Stimulated activated CD4-positive, alpha-beta T cell treated with anti-CD3 and anti-CD28 coated beads, Interleukin-4, amount 100 ng/mL, for 24 hours (primary cell): ENCODE measurements at places on chromosomes 1 and 21.

DNA sequence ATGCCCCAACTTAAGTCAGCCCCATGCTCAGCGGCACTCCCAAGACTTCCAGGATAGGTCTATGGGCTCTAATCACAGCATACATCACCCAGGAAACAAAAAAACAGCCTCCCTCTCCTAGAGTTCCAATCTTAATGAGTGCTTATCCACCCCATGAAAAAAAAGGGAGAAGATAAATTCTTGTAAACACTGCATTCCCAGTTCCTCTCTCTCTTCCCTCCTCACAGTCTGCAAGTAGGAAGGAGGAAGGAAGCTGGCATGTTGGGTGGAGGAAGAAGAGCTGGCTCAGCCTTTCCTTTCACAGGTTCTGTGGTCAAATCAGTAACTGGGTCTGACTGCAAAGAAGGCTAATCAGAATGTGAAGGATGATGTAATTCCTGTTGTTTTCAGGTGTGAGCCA lies 69.9 kb upstream of the ZC3H11B start:
- DNase-seq = no peak

DNA sequence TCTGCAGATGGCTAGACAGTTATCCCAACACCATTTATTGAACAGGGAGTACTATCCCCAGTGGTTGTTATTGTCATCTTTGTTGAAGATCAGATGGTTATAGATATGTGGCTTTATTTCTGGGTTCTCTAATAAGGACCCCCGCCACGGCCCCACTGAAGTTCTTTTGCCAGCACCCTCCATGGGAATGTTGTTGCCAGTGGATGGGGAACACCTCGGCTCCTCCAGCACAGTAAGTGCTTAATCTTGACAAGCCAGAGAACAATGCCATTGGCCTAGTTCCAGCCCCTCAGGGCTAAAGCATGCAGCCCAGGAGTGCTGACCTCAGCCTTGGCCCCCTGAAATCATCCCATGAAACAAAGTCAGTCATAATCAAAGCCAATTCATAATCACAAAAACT lies 337.6 kb downstream of the AGBL4 start:
- DNase-seq = no peak

DNA sequence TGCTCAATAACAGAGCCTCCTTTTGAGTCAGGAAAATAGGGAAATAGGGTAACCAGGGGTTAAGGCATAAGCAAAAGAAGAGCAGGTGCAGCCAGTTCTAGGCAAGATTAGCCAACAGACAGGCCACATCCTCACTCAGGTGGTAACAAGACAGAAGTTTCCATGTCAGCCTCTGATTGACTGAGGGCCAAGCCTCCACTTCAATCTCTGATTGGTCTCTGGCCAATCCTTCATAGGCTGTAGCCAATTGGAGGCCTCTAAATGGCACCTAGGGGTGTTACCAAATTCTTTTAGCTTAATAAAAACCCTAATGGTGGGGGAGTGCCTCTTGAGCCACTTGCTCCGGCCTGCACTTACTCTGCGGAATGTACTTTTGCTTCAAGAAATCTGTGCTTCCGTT lies 37.2 kb downstream of the LACTBL1 start:
- DNase-seq = no peak

DNA sequence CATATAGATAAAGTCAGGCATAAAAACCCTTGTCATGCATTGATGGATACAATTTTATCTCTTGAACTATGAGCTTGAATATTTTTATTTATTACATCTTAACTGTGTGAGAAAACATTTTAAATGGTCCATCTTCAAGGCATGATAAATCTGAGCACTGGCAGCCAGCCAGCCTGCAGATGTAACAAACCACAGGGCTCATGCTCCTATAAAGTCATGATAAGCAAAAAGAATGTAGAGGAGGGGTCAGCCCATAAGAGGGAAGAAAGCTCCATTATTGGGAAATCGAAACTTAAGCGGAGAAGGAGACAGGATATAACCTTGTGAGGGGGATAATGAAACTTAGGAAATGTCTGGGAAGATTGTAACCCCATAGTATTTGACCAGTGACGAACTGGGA lies 839.0 kb downstream of the LRRIQ3 start:
- no peak for DNase-seq

DNA sequence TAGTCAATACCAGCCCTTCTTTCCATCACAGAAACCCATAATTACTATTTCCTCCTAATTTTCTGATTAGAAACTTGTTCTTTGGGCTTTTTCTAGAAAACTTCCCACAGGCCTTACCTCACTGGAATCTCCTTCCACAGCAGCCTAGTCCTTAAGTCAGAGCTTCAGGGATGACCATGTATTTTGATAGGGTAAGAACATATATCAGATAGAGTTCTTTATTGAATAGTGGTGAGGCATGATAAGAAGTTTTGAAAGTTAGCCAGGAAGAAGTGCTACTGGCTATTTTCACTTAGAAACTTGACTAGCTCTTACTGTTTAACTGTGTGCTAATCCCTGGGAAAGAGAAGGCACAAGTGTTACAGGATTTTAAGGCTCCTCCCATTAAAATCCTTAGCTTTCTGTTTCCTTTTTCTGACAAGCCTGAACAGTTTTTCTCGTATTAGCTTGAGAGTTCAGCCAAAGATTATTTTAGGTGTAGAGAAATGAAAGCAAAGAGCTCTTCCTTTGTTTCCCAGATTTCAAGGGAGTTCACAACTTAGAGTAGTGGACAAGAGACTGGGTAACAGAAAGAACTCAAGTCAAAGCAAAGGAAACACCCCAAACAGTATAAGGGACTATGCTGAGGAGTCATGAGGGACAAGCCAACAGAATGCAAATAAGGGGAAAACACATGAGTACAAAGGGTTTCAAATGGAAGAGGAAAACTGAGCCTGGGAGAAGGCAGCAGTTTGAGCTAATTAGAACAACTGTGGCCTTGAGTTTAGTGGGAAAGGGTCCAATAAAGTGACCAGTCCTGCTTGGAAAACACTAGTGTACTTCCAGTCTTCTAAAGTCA lies 37.2 kb upstream of the AIM2 start:
- DNase-seq = no peak

DNA sequence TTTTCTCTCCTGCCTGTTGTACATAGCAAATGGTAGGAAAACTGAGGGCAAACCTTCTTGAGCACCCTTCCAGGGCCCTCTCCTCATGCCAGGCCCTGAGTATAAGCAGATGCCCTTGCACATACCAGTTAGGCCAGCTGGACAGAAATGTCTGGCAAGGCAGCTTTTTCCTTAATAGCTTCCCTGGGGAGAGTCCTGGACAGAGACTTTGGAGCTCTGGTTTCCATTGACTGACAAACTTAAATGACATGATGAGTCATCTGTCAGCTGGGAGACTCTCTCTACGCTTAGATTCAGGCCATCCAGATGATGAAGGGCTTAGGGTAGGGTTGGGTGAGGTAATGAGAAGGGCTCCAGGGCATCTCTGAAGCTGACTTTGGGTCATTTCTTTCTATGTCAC lies 317.5 kb downstream of the ASTN1 start:
- DNase-seq = no peak

DNA sequence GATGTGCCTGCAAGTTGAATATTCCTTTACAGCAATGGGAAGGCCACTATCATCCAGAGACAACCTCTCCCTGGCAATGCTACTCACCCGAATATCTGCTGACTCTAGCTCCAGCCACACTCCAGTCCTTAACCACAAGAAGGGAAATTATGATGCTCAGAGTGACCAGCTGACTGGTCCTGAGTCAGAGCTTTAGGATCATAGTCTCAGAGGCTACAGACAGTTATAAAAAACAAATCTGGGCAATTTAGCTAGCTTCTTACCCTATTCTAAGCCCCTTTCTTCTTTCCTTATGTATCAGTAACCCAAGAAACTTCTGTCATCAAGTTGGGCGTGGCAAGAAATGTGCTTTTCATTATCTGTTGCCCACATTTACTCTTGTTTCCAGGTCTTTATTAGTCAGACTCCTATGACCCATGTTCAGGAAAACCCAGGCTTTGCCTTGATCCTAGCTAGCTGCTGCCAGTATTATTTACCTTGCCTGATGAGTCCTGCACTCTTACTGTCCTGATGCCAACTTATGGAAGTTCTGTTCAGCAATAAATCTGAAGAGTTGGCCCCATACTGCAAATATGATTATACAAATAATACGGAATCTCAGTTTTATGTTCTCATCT lies 207.0 kb downstream of the TTLL7 start:
- no peak for DNase-seq

- no peak for DNase-seq
Measured at GRCh38 chr1:96510911-96511310, 210.7 kb upstream of the PTBP2 start.

GRCh38 chr1:71621785-71622184 lies 541.0 kb upstream of the ZRANB2 start:
- no peak for DNase-seq

- no peak for DNase-seq
Measured at GRCh38 chr21:35925497-35925896, 134.8 kb downstream of the SETD4 start.

DNA sequence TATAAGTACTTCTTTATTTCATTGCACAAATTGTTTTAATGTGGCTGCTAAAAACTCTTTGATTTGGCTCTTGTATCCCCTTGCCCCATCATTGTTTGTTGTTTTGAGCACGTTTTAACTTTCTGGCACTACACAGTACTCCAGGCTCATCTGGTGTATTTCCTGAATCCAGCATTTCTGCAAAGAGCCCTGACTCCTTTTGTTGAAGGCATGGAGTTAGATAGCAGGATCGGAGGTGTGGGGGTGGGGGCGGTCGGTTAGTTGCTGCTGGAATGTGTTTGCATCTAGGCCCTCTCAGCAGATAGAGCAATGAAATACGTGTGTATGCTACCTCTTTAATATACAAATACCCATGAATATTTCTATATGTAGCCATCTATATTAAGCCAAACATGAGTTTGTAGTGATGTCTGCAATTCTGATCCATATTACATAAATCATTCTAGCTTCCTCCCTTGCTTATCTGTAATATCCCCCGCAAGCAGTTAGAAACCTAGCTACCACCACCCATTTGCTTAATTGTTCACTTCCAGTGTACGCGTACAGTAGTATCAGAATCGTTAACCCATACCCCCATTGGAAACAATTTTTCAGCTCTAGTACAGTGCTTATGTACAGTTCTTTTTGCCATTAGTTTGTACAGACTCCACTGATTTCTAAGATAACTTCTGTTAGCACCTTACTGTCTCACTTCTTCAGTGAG lies 106.0 kb downstream of the NOS1AP start:
- DNase-seq = no peak

DNA sequence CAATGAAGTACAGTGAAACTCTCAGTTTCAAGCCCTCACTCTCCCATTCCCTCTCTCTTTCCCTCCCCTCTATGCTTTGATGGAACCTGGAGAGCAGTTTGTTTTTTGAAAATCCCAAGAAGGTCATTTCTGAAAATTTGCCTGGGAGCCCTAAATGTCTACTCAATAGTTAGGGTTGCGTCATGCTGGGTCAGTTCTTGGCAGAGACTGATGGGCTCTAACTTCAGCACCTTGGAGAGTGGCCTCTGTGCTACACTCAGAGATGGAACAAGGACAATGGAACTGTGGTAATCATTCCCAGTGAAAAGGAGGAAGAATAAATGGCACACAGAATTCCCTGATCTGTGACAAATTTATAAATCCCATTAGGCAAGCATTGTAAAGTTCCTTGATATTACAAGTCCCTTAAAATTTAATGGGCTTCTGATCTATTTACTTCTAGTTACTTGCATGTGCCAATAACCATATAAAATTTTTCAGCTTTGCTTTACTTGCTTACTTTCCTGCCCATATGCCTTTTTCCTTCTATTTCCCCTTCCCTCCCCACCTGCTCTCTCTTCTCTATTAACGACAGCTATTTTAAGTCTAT lies 182.9 kb upstream of the KCND3 start:
- DNase-seq = peak; percentile 5

DNA sequence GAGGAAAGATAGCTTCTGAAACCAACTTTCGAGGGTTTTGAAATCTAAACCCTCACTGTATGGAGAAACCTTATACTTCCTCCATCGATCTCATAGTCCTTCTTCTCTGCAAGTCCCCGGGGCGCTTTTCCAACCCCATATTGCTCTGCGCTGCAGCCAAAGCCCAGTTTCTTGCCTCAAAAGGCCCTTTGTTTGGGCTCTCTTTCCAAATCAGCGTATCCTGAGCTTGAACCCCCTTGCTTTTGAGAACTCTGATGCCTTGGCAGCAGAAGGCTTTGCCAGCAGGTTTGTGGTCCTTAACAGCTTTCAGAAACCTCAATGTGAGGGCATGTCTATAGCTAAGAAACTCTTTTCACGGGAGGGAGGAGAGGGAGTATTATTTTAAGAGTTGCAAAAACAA lies 21.6 kb downstream of the PLPP3 start:
- no peak for DNase-seq

GRCh38 chr1:47482786-47483185 lies 44.9 kb downstream of the FOXD2 start:
- DNase-seq = no peak

DNA sequence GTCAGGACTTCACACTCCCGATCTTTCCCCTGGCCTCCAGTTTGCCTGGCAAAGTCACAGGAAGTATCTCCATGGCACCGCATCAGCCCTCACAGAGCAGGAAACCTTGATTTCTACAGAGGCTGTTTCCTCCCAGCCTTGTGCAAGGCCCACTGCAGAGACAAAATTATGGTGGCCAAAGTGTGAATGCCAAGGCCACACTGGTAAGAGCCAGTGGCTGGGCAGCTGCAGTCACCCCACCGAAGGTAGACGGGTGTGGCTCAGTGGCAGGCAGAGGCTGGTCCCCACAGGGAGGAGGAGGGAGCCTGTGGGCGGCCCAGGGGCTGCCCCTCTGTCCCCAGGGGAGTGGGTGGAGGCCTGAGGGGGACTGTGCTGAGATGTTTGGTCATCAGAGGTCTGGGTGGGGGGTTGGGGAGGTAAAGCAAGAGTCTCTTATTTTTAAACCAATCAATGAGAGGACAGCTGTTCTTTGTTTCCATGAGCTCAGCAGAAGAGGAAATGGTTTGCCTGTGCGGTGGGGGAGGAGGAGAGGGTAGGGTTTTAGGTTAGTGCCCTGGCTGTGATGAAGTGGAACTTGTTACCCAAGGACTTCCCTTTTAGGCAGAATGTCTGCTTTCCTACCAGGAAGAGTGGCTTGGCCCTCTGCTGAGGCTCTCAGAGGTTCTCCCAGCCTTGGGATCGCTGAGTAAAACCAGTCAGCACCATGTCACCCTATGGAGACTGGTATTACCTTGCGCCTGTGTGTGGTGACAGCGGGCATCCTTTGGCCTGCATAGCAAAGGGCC lies 18.0 kb upstream of the BTG2 start:
- peak; percentile 73 for DNase-seq

DNA sequence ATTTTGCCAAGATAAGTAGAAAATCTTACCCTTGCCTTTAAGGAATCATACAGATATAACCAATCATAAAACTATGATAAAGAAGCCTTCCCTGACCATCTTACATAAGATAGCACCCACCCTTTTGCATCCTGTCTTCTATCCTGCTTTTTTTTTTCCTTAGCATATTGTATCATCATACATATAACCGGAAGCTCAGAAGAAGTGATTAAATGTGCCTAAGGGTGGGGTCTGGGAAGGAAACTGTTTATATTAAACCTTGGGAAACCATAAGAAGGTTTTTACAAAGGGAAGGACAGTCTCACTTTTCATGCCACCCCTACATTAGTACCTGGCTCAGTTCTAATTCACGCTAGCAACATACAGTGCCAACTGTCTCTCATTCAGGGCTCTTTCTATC lies 66.8 kb downstream of the LUZP1 start:
- DNase-seq = no peak

GRCh38 chr21:25967901-25968438 lies 202.6 kb downstream of the APP start:
- no peak for DNase-seq
